ENCODE measurements at places on chromosomes 3 and 15.
A peak's percentile ranks its signal among the peaks of the same experiment; 100 is the strongest.

DNA sequence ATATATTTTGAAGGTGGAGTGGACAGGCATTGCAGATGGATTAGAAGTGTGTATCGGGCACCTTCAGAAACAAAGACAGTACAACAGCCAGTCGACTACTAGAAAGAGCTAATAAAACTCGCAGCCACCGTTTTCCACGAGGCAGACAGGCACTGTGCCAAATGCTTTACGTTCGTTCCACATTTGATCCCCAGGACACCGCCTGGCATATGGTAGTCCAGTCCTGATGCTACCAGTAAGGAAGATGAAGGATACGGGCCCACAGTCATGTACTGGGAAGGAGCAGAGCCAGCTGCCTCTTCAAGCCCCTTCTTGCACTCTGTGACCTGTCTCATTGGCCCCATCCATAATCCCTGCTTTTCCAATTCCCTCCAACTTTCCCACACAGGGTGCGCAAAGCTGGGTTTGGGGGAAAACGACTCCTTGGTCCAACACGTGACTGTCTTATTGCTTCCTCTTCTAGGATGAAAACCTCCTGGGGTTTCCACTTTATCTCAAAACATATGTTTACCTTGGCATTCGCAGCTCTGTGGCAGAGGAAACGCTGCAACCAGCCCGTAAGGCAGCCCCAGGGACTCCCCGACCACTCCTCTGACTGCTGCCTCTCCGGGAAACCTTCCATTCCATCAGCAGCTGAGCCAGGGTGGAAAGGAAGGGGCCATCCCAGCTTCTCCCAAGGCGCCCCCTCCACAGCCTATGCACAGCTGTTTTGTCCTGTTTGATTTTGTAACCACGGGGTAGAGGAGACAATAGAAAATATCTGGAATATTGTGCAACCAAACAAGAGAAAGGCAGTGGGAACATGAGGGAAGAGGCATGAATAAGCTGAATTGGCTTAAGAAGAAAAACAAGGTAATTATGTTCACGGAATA is 107.4 kb downstream of the ADAMTS17 start:
- no peak for DNase-seq

DNA sequence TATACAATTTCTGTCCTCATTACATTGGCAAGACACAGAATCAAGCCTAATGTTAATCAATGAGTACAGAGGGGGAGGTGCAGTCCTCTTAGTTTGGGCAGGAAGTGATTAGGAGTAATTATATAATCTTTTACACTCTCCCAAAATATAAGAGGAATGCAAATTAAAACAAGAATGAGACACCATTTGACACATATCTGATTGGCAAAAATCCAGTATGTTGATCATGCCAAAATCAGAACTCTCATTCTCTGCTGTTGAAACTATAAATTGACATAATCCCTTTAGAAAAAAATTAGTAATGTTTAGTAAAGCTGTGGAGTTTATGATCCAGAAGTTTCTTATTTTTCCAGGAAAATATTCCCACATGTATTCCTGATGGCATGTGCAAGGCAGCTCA is 373.4 kb downstream of the EPHA6 start:
- no peak for DNase-seq

DNA sequence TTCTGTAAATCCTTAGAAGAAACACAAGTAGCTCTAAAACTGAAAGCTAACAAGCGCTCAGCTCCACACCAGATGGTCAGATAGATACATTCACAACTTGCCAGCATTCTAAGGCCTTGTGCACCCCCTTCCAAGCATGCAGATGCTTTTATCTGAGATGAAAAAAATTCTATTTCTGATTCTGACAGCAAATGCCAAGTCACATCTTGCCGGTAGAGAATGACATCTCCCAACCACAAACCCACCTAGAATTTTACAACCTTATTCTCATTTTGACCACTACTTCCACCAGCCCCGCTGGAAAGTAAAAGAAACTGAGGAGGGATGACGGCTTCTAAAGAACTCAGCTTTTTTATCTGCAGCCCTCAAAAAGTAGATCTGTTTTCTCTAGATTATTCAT is 57.7 kb downstream of the SUMF1 start:
- no peak for DNase-seq

GRCh38 chr15:72934921-72935320 is 117.3 kb upstream of the NEO1 start:
- DNase-seq: no peak

DNA sequence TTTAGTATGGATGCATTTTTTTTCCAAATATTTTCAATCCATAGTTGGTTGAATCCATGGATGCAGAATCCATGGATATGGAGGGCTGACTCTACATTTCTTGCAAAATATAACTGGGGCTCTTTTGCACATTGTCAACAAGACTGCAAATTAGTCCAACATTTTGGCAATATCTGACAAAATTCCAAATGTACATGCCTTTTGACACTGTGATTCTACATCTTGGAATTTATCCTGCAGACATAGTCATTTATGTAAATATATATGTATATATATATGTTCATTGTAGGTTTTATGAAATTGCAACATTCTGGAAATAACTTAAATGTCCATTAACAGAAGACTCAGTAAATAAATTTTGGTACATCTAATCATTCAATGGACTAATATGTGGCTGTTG is 203.0 kb downstream of the THRB start:
- no peak for DNase-seq

DNA sequence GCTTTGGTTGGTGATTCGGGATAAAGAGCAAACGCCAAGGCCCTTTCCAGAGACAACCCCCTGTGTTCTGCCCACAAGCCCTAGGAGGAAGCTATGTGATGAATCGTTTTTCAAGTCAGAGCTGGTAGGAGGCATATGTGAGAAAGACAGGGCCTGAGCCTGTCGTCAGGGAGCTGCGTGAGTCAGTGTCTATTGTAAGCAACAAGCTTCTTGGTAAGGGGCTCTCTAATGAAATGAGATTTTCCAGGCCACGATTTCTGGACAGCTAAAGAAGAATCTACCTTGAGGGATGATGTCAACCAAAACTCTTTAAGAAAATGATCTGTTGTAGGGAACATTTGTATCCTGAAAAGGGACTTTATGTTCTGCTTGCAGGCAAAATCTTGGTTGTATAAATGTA is 318.9 kb upstream of the IL12A start:
- DNase-seq: no peak

GRCh38 chr3:50515565-50516439 is 12.4 kb upstream of the CACNA2D2 start:
- peak; percentile 54 for DNase-seq

Data from NAMALWA (cell line).